ENCODE measurements at places on chromosomes 7 and 10.
A peak's percentile ranks its signal among the peaks of the same experiment; 100 is the strongest.

DNA sequence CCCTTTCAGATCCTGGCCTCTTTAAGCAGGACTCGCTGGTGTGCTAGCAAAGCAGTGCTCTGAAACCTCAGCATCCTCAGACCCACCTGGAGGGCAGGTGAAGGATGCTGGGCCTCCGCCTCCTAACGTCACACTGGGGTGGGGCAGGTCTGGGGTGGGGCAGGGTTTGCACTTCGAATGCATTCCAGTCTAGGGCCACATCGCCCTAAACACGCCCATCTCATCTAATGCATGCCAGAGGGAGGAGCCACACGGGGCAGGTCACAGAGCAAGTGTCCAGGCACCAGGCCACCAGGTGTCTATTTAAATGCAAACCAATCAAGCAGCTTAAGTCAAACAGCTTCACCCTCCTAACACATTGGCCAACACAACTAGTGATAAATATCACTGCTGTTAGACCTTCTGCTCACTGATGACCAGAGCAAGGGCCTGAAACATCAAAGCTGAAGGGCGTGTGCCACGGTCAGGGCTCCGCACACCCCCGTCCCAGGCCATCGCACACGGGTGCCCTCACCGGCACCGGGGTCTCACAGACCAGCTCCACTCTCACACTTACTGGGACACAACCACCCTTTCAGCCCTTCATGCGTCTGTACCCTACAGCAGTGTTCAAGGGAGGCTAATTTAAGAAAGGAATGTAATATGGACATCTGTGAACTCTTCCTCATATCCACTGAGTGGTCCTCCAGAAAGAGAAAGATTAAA lies 47.1 kb downstream of the DIP2C start:
- DNase-seq, result no peak

- DNase-seq, result peak; percentile 85
These were observed 603.7 kb upstream of the ADARB2 start for GRCh38 chr10:2340831-2341647.

GRCh38 chr10:49746626-49747302 lies 15.4 kb downstream of the OGDHL start:
- DNase-seq, result no peak

GRCh38 chr7:77651575-77652162 lies 44.6 kb upstream of the RSBN1L start:
- DNase-seq, result no peak

- DNase-seq, result no peak
These were observed 143.3 kb downstream of the PKD1L1 start for GRCh38 chr7:47804767-47805545.

DNA sequence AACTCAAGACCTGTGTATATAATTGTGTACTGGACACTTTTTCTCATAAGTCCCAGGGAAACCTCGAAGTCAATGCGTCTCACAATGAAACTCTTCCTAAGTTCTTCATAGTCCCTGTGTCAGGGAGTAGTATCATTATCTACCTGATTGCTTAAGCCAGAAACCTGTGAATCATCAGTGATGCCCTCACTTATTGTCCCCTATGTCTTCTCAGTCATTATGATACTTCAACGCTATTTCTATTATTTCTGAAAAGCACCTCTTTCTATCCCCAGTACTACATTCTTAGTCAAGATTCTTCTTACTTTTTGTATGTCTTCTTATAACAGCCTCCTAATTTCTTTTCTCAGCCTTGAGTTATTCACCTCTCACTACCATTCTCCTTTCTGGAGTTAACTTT lies 94.3 kb downstream of the OTUD1 start:
- no peak for DNase-seq

- no peak for DNase-seq
These were observed 1.1 kb downstream of the AUTS2 start for GRCh38 chr7:69599286-69599954.

- DNase-seq, result peak; percentile 47
These were observed at the start of gene TMEM229A for GRCh38 chr7:124032369-124033094. TMEM229A (minus strand) TSS chr7:124033067; CDS start chr7:124033003, 64 bp downstream.

GRCh38 chr10:132977807-132978206 lies 35.4 kb upstream of the CFAP46 start:
- DNase-seq, result no peak

GRCh38 chr10:56623064-56623463 lies 262.0 kb upstream of the ZWINT start:
- DNase-seq, result no peak

- DNase-seq, result no peak
These were observed 17.7 kb upstream of the GPR37 start for GRCh38 chr7:124783271-124783670.

DNA sequence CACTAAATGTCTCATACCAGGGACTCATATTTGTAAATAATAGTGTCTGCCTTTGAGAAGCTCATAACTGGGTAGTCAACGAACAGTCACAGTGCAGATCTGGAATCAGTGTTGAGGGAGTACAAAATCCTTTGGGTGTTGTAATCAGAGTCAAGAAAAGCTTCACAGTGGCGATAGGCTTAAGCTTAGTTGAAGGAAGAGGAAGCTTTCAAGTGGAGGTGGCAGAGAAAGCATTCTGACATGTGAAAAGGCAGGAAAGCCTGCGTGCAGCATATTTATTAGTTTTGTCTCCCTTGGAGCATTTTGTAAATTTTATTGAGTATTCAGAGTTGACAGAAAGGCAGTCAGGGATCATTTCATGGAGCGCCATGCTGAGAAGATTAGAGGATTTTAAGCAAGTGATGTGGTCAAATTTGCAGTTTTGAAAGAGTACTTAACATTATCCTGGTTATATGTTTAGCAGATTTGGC lies 104.9 kb downstream of the ADK start:
- no peak for DNase-seq

DNA sequence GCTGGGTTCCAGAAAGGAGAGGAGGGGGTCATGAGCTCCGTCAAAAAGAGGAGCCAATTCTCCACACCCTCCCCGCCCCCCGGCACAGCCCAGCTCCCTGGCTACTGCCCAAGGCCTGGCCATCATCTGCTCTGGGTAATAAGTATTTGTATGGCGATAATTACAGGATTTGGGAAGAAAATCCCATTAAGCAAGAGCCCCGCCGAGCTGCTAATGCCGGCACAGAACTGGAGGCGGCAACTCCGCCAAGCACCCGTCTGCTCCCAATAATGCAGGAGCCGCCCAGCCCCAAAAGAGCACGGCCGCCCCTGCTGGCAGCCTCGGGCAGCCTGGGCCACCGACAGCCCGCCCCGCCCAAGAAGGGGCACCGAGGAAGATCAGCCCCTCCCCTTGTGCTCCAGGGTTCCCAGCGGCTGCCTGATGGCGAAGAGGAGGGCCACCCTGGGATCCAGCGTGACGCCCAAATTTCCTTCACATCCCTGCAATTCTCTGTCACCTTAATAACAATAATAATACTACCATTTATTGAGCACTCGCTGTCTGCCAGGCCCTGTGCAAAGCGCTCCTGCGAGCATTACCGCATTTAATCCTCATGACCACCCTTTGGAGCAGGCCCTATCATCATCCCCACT lies 5.9 kb downstream of the SLIT1 start:
- peak; percentile 41 for DNase-seq

GRCh38 chr10:119316729-119317097 lies 109.3 kb downstream of the GRK5 start:
- DNase-seq, result no peak

DNA sequence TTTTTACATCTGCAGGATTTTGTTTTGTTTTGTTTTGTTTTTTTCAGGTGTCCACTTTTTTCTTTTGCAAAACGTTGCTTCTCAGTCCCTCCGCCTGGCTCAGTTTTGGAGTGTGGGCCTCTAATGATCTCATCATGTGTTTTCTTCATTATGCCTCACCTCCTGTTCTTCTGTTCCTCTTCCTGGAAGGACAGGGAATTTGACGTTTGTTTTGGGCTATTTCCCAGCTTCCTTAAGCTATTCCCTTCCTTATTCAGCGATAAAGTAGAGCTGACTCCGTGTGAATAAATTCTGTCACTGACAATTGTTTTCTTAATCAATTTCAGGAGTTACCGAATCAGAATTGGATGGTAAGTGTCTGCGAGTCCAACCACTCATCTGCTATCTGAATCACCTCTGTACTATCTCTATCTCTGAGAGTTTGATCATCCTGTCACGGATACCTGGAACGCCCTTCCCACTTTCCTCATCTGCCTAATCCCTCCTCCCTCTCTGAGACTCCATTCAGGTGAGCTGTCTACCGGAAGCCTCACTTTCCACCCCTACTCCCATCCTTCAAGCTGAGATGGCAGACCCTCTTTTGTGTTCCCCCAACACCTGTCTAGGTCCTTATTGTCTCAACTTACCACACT lies 218.4 kb downstream of the GATA3 start:
- no peak for DNase-seq

GRCh38 chr7:132130497-132130896 lies 445.8 kb downstream of the PLXNA4 start:
- DNase-seq, result no peak

- DNase-seq, result no peak
These were observed 66.4 kb downstream of the CDH23 start for GRCh38 chr10:71463111-71463510.

GRCh38 chr10:81600185-81600584 lies 274.8 kb upstream of the NRG3 start:
- DNase-seq, result no peak

GRCh38 chr7:12025246-12025645 lies 185.8 kb upstream of the TMEM106B start:
- DNase-seq, result no peak

GRCh38 chr7:96198047-96198636 lies 123.8 kb downstream of the SLC25A13 start:
- DNase-seq, result no peak

- DNase-seq, result no peak
These were observed 3.3 kb upstream of the MEST start for GRCh38 chr7:130488392-130489139.

GRCh38 chr7:97118306-97118917 lies 914 bp downstream of the SDHAF3 start:
- no peak for DNase-seq

GRCh38 chr7:69858471-69858870 lies 260.2 kb downstream of the AUTS2 start:
- no peak for DNase-seq

GRCh38 chr7:122528879-122529481 lies 169.9 kb downstream of the RNF133 start:
- no peak for DNase-seq

GRCh38 chr7:101186844-101187428 lies 6.8 kb upstream of the NAT16 start:
- DNase-seq, result no peak

- DNase-seq, result no peak
These were observed 210.1 kb upstream of the PPP1R3A start for GRCh38 chr7:114128880-114129279.

DNA sequence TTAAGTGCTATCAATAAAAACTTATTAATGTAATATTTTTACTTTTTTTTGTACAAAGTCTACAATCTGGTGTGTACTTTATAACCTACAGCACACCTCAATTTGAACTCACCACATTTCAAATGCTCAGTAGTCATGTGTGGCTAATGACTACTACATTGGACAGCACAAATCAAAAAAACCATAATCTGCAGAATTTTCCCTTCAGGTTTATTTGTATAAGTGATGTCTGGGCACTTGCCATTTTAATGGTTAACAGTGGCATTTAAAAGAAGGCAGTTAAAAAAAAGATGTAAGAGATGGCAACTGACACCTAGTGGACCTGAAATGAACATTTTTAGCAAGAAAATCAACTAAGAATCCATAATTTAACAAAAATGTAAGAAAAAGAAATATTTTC lies 124.6 kb upstream of the NRBF2 start:
- no peak for DNase-seq

DNA sequence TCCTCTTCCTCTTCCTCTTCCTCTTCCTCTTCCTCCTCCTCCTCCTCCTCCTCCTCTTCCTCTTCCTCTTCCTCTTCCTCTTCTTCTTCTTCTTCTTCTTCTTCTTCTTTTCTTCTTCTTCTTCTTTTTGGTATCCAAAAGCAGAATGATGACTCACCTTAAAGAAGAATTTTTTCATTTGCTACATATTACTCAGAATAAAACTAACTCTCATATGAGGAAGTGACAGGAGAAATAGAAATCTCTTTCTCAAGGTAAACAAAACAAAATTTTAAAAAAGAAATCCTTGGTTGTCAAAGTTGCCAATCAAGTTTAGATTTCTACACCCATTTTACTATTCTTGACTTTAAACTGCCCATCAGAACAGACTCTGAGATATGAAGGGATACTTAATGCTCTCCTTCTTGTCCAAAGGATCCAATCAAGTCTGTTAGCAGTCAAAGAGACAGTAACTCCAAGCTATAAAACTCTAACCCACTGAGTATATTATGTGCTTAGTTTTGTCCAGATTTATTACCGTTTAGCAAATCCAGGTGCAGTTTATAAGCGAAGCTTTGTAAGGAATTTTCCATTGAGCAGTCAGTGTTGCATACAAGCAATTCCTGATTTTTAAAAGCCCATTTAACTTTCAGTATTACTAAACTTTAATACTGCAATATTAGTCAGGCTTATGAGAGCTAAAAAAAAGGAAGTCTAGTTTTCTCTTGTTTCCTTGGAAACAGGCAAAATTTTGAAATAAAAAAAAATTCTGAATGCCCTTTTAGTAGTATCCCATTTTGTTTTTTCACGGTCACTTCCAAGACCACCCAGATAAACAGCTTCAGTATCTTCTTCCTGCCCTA lies 43.1 kb upstream of the SNX13 start:
- no peak for DNase-seq

GRCh38 chr10:30121401-30121800 lies 62.0 kb upstream of the JCAD start:
- no peak for DNase-seq

DNA sequence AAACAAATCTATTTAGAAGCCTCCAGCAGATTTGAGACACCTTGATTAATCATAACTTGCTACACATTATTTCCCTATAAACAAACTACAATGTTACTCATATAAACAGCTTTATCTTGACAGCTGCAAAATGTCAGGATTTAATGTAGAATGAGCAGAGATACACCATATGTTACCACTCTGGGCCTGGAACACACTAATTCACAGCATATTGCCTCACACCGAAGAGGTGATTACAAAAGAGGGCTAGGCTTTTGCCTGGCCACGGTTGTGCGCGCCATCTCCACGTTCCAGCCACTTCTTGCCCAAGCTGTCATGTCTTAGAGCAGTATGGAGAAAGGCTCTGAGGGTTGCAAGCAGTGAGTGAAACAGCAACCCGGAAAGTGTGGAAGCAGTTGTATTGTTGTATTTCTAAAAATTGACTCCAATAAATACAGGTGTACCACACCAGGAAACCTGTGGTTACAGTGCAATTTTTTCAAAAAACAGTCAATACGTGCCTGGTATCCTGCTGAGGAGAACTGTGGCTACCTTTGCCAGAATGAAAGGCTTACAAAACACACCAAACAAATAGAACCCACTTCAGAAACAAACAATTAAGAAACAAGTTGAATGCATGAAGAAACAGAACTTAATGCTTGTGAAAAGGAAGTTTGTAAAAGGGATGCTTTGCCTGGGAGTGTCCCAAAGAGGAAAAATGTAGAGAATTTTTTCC lies 498.1 kb downstream of the PLXNA4 start:
- DNase-seq, result peak; percentile 82

Data from right lung (tissue), 10 donors.